NCI-H2081 treated with DMSO at 0.1 percent for 48 hours (cell line): ENCODE measurements at places on chromosomes 7 and 10.

GRCh38 chr7:42650171-42650570 lies 261.7 kb downstream of the C7orf25 start:
- DNase-seq = no peak

- DNase-seq = no peak
Observed at GRCh38 chr10:74333174-74333573, 182.2 kb downstream of the ADK start.

DNA sequence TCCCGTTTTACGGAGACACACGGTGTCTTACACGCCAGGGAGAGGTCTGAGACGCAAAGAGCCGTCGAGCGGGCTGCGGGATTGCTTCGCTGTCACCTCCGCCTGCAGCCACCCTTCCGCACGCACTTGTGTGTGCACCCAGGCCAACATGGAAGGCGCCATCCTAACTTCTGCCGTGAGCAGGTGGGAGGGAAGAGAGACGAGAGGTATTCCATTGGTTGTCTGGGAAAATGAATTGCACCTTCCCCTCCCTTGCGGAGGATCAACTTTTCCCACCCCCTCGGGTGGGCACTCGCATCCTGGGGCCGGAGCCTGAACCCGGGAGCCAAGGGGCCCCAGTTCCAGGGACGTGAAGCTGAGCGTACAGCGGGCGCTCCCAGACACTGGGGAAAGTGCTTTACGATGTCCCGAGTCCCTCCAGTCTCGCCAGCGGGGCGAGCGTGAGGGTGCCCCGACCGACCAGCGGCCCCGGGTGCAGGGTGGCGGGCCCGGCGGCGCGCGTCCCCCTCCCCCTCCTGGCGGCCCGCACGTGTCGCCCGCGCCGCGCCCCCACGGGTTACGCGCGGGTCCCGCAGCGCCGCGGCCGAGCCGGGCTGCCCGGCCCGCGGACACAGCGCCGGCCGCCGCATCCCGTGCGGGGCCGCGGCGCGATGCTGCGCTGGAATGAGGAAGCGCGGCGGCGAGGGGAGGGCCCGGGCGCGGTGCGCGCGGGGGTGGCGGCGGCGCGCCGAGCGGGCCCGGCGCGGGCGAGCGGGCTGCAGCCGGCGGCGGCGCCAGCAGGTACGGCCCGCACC lies 984 bp upstream of the IKZF1 start:
- no peak for DNase-seq

DNA sequence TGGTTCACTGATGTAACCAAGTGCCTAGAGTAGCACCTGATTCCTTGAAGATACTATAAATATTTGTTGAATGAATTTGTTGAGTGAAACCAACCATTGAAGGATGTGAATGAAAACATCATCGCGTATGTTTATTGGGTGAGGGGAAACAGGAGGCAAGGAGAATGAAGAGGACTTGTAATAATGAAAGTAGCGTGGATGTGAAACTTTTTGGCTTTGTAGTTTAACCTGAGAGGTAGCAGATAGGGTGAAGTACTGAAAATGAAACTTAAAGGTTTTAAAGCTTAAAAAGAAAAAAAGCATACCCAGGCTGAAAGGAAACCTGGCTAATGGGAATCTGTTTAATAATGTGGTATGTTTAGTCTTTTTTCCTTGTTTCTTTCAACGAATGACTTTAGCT lies 5.2 kb downstream of the CCNY start:
- DNase-seq = no peak

GRCh38 chr7:153381275-153382040 lies 621.9 kb downstream of the ACTR3B start:
- DNase-seq = no peak

DNA sequence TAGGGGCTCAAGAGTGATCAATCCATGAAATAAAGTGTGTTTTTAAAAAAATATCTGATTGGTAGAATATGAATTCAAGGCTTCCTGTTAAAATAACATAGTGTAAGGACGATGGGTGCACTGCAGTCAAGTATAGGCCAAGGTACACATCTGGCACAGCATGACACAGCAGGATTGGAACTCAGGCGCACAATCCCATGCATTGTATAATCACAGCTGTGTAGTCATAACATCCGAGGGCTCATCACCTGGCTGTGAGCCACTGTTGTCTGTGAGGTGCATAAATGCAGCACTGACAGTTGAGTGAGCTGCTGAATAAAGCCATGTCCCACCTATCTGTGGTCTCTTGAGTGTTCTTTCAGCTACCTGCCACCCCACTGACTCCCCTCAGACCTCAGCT lies 142.3 kb upstream of the HPS1 start:
- no peak for DNase-seq

GRCh38 chr7:132177708-132178401 lies 398.4 kb downstream of the PLXNA4 start:
- no peak for DNase-seq
